ENCODE measurements at places on chromosomes 2 and 18.

DNA sequence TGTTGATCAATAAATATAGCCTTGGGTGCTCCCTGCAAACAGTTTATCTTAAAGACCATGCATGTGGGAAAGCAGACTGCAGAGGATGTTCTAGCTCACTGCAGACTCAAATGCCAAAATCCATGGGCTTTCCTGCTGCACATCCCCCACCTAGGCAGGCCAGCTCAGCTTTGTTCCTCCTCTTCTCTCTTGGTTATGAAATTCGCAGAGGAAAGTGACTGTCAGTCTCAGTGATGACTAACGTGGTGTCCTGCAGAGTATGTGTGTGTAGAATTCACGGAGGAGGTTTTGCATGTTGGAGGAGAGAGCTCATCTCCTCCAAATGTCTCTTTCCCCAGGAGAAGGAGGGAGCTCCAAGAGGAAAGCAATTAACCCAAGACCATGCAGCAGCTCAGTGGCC lies 21.4 kb upstream of the KCNS3 start:
- DNase-seq: no peak

DNA sequence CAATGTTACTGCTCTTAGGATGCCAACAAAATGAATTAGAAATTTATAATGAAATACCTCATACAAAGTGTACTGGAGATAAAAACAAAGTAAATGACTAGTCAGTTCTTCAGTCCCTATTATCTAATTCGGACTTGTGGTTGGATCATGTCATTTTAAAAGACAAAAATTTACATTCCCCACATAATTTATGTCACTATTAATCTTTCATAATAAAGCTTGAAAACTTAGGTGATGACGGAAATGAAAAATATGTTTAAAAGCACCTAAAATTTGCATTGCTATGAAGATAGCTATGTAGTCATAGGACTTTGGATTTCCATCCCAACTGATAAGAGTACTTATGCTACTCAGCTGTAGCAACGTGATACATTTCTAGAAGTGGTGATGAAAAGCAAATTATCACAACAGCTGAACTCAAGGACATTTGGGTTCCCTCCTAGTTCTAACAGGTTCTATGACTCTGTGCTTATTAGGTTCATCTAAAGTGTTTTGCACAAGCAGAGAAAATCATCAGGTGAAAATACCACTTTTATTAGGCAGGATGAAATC lies 58.4 kb downstream of the LRPPRC start:
- DNase-seq: no peak

DNA sequence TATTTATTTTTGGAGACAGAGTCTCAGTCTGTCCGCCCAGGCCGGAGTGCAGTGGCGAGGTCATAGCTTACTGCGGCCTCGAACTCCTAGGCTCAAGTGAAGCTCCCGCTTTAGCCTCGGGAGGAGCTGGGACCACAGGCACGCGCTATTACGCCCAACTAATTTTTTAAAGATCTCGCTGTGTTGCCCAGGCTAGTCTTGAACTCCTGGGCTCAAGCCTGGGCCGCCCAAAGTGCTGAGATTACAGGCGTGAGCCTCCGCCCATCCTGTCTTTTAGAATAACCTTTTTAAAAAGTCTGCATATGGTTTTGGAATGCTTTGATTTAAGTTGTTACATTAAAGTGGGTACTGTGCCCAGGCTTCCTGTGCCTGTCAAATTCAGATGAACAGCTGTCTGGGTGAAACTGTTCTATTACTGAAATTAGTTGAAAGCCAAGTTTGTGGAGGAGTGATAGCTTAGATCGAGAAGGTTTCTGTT lies 944 bp downstream of the RAB3GAP1 start:
- DNase-seq: no peak

GRCh38 chr2:222711315-222711940 lies 40.0 kb downstream of the MOGAT1 start:
- no peak for DNase-seq

DNA sequence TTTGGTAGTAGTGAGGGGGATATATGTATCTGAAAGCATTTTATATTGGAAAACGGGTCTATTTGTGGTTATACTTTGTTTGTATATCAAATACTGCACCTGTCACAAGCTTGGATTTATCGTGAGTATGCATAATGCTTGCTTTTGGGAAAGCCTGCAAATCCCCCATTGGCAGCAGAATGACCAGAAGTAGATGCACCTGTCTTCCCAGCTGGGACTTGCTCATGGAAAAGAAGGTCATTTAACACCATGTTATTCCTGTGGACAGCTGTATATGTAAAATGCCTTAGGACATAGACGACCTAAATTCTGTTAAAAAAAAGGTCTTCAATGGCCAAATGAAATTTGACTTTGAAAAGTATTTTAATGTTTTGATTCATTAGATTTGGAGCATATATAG lies 599.4 kb downstream of the XIRP2 start:
- peak; percentile 63 for DNase-seq
